ENCODE measurements at places on chromosomes 6 and 20. TPM values are rescaled to one million over a fixed set of nuclear protein-coding genes. Genes with fewer than 3 reads are reported as not detected.

Gene RBBP8NL
- not detected for total RNA-seq

Gene RPL10A
- total RNA-seq = 2,096 TPM

Gene COL9A1
- not detected for total RNA-seq

- H3K27ac ChIP-seq = no peak overlapping the region
- H3K4me3 ChIP-seq = no peak overlapping the region
- no peaks in the 10 kb centered on the region for H3K36me3 ChIP-seq
- no peak for DNase-seq
Observed at GRCh38 chr6:121330516-121330915, 3.8 kb downstream of the TBC1D32 start.

- H3K4me1 ChIP-seq = no peaks in the 10 kb centered on the region
- no peak for DNase-seq
- no peak overlapping the region for H3K27ac ChIP-seq
- H3K36me3 ChIP-seq = no peaks in the 10 kb centered on the region
- no peak overlapping the region for H3K4me3 ChIP-seq
Observed at GRCh38 chr6:80610846-80611245, 504.4 kb downstream of the BCKDHB start.

DNA sequence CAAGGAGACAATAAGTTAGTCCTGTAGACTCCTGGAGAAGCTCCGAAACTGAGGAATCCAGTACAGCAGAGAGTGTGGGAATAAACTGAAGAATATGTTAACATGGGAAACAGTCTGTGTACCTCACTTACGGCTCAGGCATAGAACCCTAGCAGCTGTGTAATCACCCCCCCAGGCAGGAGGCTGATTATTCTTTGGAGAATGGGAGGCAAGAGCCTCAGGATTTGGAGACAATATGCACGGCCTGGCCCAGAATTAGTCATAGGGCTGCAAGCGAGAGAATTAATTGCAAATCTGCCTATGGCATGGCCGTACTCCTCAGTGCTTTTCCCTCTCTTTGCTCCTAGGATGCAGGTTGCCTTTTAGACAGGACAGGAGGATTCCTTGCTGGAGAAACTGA is 27.5 kb upstream of the FYN start:
- no peak overlapping the region for H3K4me3 ChIP-seq
- no peak overlapping the region for H3K27ac ChIP-seq
- H3K4me1 ChIP-seq = no peaks in the 10 kb centered on the region
- H3K27me3 ChIP-seq = no peaks in the 10 kb centered on the region
- no peaks in the 10 kb centered on the region for H3K36me3 ChIP-seq
- DNase-seq = no peak

- no peaks in the 10 kb centered on the region for H3K36me3 ChIP-seq
- H3K27ac ChIP-seq = no peak overlapping the region
- peaks cover 5% of the 10 kb centered on the region for H3K4me1 ChIP-seq
- H3K4me3 ChIP-seq = peak overlapping the region; percentile 67
- no peak for DNase-seq
Observed at GRCh38 chr6:133241901-133242636, 912 bp downstream of the EYA4 start.

DNA sequence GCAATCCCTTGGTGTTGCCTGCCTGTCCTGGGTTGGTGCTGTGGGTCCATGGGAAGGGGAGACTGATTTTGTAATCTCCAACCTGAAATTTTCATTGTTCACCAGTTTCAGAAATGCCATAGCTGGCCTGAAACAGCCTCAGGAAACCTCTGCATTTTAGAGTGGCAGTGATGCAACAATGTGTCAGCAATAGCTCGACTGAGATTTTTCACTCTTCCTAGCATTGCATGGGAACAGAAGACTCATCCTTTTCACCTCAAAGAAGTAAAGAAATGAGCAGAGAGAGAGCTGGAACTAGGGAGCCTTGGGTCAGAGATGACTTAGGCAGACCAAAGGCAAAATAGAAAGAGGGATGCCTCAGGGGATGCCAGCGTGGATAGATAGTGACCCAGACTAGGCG is 23.7 kb upstream of the TMEM14A start:
- peaks cover 5% of the 10 kb centered on the region for H3K4me1 ChIP-seq
- no peak overlapping the region for H3K4me3 ChIP-seq
- H3K27me3 ChIP-seq = peaks cover 65% of the 10 kb centered on the region
- H3K27ac ChIP-seq = no peak overlapping the region
- peaks cover 11% of the 10 kb centered on the region for H3K36me3 ChIP-seq

GRCh38 chr20:35917077-35917476 is 37.2 kb downstream of the SCAND1 start:
- no peak for DNase-seq
- H3K4me1 ChIP-seq = peaks cover 7% of the 10 kb centered on the region
- H3K27ac ChIP-seq = peak overlapping the region; percentile 41
- no peaks in the 10 kb centered on the region for H3K27me3 ChIP-seq

DNA sequence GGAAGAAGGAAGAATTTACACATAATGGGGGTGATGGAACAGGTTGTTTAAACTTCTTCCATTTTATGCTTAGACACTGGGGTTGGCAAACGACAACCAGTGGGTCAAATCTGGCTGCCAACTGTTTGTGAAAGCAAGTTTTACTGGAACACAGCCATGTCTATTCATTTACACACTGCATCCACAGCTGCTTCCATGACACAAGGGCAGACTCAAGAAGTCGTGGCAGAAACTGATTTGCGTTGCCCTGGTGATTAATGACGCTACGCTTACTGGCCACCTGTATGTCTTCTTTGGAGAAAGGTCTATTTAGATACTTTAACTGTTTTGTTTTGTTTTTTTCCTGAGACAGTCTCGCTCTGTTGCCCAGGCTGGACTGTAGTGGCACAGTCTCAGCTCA is 19.0 kb downstream of the CTCFL start:
- peaks cover 52% of the 10 kb centered on the region for H3K27me3 ChIP-seq
- peaks cover 9% of the 10 kb centered on the region for H3K4me1 ChIP-seq
- no peak overlapping the region for H3K27ac ChIP-seq
- no peak for DNase-seq
- H3K4me3 ChIP-seq = no peak overlapping the region
- H3K36me3 ChIP-seq = peaks cover 3% of the 10 kb centered on the region

- H3K4me1 ChIP-seq = no peaks in the 10 kb centered on the region
- peaks cover 35% of the 10 kb centered on the region for H3K27me3 ChIP-seq
- H3K36me3 ChIP-seq = peaks cover 2% of the 10 kb centered on the region
- no peak overlapping the region for H3K4me3 ChIP-seq
- no peak for DNase-seq
Observed at GRCh38 chr6:11054722-11055121, 10.6 kb upstream of the ELOVL2 start.

GRCh38 chr20:6079016-6079415 is 25.2 kb upstream of the LRRN4 start:
- H3K4me3 ChIP-seq = no peak overlapping the region
- no peak for DNase-seq
- peaks cover 3% of the 10 kb centered on the region for H3K4me1 ChIP-seq
- H3K36me3 ChIP-seq = peaks cover 2% of the 10 kb centered on the region

DNA sequence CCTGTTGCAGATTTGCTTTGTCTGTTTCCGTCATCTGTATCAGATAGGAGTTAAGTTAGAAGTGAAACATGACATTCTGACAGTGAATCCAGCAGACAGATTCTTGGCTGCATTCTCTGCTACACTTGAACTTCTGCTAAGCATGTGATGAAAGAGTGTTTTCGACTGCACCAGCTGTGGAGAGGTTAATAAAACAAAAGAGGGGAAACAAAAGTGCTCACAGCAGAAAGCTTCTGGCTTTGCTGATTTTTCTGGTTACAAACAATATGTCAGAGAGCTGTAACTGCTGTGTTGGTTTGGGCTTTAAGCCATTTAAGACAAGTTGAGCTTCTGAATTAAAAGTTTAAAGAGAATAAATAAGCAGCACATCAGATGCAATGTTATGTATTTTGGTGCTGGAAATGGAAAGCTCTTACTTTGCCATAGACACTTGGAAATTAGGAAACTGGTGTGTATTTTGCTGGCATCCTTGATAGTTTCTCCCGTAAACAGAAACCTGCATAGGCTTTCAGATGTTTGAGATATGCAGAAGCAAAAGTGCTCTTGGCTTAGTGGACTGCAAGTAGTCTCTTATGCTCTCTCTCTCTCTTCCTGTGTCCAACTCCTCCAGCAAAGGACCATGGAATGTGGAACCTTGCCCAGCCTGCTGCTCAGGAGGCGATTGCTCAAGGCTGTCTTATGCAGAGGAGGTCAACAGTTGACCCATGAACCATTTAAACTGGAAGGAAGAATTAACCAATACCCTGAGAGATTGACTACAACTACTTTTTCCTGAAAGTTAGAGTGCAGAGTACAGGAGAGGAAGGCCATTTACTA is 104.9 kb downstream of the RPS12 start:
- peaks cover 23% of the 10 kb centered on the region for H3K27me3 ChIP-seq
- H3K4me1 ChIP-seq = no peaks in the 10 kb centered on the region
- H3K36me3 ChIP-seq = no peaks in the 10 kb centered on the region
- no peak overlapping the region for H3K4me3 ChIP-seq
- no peak overlapping the region for H3K27ac ChIP-seq

DNA sequence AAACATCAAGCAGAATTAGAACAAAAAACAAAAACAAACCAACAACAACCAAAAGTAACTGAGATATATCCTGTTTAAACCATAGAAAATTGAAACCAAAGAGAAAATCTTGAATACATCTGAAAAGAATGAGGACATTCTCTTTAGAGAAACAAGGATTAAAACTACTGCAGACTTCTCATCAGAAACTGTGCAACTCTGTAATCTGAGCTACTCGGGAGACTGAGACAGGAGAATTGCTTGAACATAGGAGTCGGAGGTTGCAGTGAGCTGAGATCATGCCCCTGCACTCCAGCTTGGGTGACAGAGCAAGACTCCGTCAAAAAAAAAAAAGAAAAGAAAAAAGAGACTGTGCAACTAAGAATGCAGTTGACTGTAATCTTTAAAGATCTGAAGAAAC is 153.4 kb downstream of the SYNDIG1 start:
- H3K36me3 ChIP-seq = peaks cover 4% of the 10 kb centered on the region
- H3K27me3 ChIP-seq = peaks cover 16% of the 10 kb centered on the region
- peaks cover 2% of the 10 kb centered on the region for H3K4me1 ChIP-seq
- H3K27ac ChIP-seq = no peak overlapping the region

DNA sequence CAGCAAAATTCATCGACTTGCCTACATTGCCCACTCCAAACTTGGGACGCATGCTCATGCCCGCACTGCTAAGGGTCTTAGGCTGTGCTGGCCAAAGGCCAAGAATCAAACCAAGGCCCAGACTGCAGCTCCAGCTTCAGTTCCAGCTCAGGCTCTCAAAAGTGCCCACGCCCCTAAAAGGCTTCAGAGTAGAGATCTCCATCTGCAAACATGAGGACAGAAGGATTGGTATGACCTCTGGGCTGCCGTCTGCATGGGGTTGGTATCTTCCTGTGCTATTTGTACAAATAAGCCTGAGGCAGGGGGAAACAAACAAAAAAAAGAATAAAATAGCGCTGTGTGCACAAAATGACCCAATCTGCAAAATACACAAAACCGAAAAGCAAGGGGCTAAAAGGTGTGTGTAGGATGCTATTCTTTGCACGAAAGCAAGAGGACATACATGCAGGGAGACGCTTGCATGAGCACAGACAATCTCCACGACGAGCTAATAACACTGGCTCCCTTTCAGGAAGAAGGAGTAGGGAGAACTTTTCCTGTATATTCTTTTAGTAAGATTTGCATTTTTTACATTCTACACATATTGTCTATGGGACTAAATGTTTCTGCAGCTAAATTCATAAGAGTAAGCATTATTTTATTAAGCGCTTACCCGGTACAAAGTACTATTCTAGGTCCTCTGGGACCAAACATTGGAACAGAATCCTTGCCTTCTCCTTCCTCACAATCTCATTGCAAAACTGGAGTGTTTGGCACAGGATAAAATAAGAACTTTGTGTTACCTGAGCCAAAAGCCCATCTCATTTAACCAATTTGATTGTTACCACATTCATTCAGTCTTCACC is 33.1 kb downstream of the ATP9A start:
- H3K4me3 ChIP-seq = no peak overlapping the region
- DNase-seq = no peak
- no peak overlapping the region for H3K27ac ChIP-seq
- H3K27me3 ChIP-seq = peaks cover 31% of the 10 kb centered on the region

- H3K4me3 ChIP-seq = no peak overlapping the region
- no peaks in the 10 kb centered on the region for H3K36me3 ChIP-seq
- peaks cover 2% of the 10 kb centered on the region for H3K4me1 ChIP-seq
- H3K27ac ChIP-seq = no peak overlapping the region
Observed at GRCh38 chr20:47906348-47906660, 121.0 kb upstream of the SULF2 start.

DNA sequence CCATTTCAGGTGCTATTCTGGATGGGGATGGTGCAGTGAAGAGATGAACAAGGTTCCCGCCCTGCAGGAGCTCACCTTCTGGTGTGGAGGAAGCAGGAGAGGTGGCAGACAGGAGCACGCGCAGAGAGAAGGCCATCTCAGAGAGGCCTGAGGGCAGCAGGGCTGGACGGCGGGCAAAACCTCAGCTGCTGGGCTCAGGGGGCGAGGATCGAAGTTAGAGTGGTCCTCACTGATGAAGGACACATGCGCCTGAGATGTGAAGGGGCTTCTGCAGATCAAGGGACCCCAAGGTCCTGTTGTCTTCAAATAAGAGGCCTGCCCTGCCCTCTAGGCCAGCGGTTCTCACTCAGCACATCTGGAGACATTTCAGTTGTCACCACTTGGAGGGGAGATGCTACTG is 198.4 kb upstream of the PMEPA1 start:
- no peak overlapping the region for H3K4me3 ChIP-seq
- H3K36me3 ChIP-seq = no peaks in the 10 kb centered on the region
- H3K27me3 ChIP-seq = peaks cover 68% of the 10 kb centered on the region
- no peak for DNase-seq
- peaks cover 10% of the 10 kb centered on the region for H3K4me1 ChIP-seq

- no peaks in the 10 kb centered on the region for H3K4me1 ChIP-seq
- H3K4me3 ChIP-seq = no peak overlapping the region
- H3K36me3 ChIP-seq = no peaks in the 10 kb centered on the region
- peaks cover 14% of the 10 kb centered on the region for H3K27me3 ChIP-seq
- DNase-seq = no peak
- no peak overlapping the region for H3K27ac ChIP-seq
Observed at GRCh38 chr6:147709396-147710272, 201.1 kb downstream of the SAMD5 start.

GRCh38 chr6:168596344-168596743 is 155.4 kb downstream of the SMOC2 start:
- DNase-seq = no peak
- no peak overlapping the region for H3K27ac ChIP-seq
- H3K27me3 ChIP-seq = peaks cover 14% of the 10 kb centered on the region

GRCh38 chr20:17518339-17519052 is 12.7 kb downstream of the BFSP1 start:
- no peak for DNase-seq
- H3K27me3 ChIP-seq = no peaks in the 10 kb centered on the region
- H3K36me3 ChIP-seq = no peaks in the 10 kb centered on the region
- no peak overlapping the region for H3K4me3 ChIP-seq
- no peak overlapping the region for H3K27ac ChIP-seq
- H3K4me1 ChIP-seq = peaks cover 4% of the 10 kb centered on the region

Data from T-helper 17 cell (primary cell).